ENCODE measurements at places on chromosomes 11 and 22. TPM values are rescaled to one million over a fixed set of nuclear protein-coding genes. Genes with fewer than 3 reads are reported as not detected.
A peak's percentile ranks its signal among the peaks of the same experiment; 100 is the strongest.

ACRV1 gene
- total RNA-seq: not detected

CEP126 gene
- 2.4 TPM for total RNA-seq

ROM1 gene
- 0.94 TPM for total RNA-seq

POU2F3 gene
- 0.61 TPM for total RNA-seq

CCDC87 gene
- 0.71 TPM for total RNA-seq

KRTAP5-11 gene
- total RNA-seq: not detected

OLFML1 gene
- 0.18 TPM for total RNA-seq

GRCh38 chr22:45743687-45744086 is 72.1 kb downstream of the ATXN10 start:
- H3K27ac ChIP-seq: peak overlapping the region; percentile 73
- no peaks in the 10 kb centered on the region for H3K27me3 ChIP-seq
- peaks cover 17% of the 10 kb centered on the region for H3K4me1 ChIP-seq
- no peak for DNase-seq

DNA sequence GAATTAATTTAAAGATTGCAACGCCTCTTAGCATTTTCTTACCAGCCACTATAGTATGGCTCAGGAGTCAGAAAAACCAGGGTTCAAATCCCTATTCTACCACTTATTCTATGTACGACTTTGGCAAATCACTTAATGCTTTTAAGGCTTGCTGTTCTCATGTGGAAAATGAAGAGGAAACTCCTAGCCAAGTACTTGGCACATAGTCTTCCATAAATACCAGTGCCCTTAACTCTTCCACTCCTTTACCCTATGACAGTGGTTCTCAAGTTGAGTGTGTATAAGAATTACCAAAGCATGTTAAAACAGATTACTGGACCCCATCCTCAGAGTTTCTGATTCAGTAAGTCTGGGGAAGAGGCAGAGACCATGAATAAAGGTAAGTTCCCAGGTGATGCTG is 107.6 kb downstream of the RBFOX2 start:
- no peaks in the 10 kb centered on the region for H3K36me3 ChIP-seq
- peaks cover 33% of the 10 kb centered on the region for H3K4me1 ChIP-seq
- H3K27ac ChIP-seq: no peak overlapping the region
- no peak for DNase-seq
- no peaks in the 10 kb centered on the region for H3K27me3 ChIP-seq

DNA sequence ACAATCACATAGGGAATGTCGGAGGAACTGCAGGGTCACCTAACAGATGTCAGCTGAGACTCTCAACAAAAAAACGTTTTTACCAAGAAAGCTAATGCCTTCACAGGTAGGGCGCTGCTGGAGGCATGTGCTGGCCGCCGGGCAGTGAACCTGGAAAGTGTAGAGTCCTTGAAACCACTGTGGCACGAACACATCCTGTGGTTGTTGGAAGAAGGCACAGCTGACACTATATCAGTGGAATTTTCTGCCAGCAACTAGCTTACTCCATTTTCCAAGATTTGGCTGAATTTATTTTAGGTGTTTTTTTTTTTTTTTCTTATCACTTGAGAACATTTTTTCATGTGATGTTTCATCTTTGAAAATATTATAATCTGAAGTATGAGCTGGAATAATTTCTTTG is 14.2 kb downstream of the TRMU start:
- no peaks in the 10 kb centered on the region for H3K4me1 ChIP-seq
- H3K27me3 ChIP-seq: no peaks in the 10 kb centered on the region
- H3K27ac ChIP-seq: no peak overlapping the region
- DNase-seq: no peak
- H3K4me3 ChIP-seq: no peak overlapping the region

GRCh38 chr11:122646549-122647340 is 8.8 kb upstream of the UBASH3B start:
- H3K4me1 ChIP-seq: peaks cover 2% of the 10 kb centered on the region
- no peak overlapping the region for H3K27ac ChIP-seq
- no peaks in the 10 kb centered on the region for H3K36me3 ChIP-seq
- DNase-seq: no peak
- H3K27me3 ChIP-seq: no peaks in the 10 kb centered on the region

- no peaks in the 10 kb centered on the region for H3K4me1 ChIP-seq
- no peak overlapping the region for H3K4me3 ChIP-seq
- no peaks in the 10 kb centered on the region for H3K27me3 ChIP-seq
- DNase-seq: no peak
- H3K36me3 ChIP-seq: peaks cover 2% of the 10 kb centered on the region
- no peak overlapping the region for H3K27ac ChIP-seq
These were observed 16.0 kb downstream of the TRIM3 start for GRCh38 chr11:6457581-6458320.

DNA sequence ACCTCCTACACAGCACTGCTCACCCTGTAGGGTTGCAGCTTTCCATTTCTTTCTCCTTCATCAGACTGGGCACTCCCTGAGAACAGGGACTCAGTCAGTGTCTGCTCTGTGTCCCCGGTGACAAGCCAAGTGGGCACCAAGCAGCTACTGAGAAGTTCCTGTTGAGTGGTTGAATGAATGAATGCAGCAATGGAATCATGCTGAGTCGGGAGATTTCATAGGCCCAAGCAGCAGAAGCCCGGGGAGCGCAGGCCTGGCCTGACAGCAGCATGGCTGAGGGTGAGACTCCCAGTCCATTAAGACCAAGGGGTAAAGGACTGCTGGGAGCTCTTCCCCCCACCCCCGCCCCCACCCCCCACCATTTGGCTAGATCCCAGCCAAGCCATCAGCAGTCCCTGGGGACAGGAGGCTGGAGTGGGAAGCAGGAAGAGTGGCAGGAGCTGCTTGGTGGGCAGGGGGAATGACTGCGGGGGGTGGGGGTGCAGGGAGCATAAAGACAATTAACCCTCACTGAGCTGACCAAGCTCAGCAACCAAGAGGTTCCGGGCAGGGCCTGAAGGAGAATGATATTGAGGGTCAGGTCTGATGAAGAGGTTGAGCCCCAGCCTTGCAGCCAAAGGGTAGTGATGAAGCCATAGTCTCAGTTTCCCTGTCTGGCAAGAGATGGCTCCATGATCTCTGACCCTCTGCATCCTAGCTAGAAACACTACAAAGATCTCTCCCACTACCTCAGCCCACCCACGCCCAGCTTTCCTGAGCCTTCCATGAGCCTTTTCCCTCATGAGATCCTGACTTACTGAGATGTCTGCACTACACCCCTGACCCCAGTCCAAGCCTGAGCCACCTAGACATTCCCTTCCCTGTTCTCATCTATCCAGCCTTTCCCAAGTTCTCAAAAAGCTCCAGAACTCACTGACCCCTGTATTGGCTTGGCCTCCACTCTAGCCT is 2.8 kb downstream of the PDE2A start:
- DNase-seq: no peak
- no peak overlapping the region for H3K27ac ChIP-seq
- H3K36me3 ChIP-seq: peaks cover 8% of the 10 kb centered on the region
- peaks cover 62% of the 10 kb centered on the region for H3K27me3 ChIP-seq

DNA sequence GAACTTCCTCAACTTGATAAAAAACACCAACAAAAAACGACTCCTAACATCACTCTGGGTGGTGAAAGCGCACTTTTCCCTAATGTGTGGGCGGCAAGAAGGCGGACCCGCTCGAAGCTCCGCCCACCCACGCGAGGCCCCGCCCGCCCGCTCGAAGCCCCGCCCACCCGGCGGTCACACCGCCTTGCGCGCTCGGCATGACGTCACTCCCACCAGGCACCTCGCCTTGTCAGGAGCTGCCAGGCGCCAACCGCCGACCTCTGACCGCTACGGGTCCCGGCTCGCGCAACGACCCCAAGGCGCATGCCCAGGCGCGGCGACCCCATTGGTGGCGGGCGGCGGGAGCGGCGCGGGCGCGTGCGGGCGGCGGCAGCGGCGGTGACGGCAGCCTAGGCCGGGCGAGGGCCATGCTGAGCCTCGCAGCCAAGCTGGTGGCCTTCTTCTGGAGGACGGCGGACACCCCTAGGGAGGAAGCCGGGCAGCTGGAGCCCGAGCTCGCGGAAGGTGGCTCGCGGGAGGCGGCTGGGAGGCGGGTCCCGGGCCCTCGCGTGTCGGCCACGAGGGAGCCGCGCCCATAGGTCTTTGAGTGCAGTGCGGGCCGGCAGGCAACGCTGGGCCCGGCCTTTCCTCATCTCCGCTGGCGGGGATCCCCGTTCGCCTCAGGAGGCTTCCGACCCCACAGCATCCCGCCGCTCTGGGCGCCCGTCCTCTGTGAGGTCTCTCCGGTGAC is at the start of gene MOV10L1:
Gene MOV10L1, plus strand, starts transcription at position 325 of the 730 bp plus-strand sequence. Its CDS starts 83 bp downstream, at position 408.
- no peaks in the 10 kb centered on the region for H3K4me1 ChIP-seq
- DNase-seq: peak; percentile 41
- H3K27ac ChIP-seq: no peak within 1 kb of the TSS
- H3K27me3 ChIP-seq: peaks cover 7% of the 10 kb centered on the region
- H3K4me3 ChIP-seq: no peak within 1 kb of the TSS

DNA sequence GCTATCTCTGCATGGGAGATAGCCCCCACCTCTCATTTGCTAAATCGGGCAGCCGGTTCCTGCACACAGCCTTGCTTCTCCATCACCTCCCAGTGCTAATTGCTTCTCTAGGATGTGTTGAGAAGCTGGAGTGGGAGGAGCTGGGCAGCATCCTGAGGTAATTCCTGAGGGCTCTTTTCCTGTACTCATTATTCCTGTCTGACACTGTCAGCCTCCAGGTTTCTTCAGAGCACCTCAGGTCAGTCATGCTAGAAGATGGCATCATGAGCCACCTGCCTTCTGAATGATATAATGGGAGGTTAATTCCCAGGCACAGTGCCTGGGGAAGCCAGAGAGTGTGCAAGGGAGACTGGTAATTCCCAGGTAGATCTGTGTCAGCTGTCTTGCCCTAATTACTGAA is 133.0 kb downstream of the RAB38 start:
- peak overlapping the region; percentile 31 for H3K27ac ChIP-seq
- DNase-seq: no peak
- H3K27me3 ChIP-seq: no peaks in the 10 kb centered on the region
- H3K4me1 ChIP-seq: peaks cover 54% of the 10 kb centered on the region
- no peak overlapping the region for H3K4me3 ChIP-seq

DNA sequence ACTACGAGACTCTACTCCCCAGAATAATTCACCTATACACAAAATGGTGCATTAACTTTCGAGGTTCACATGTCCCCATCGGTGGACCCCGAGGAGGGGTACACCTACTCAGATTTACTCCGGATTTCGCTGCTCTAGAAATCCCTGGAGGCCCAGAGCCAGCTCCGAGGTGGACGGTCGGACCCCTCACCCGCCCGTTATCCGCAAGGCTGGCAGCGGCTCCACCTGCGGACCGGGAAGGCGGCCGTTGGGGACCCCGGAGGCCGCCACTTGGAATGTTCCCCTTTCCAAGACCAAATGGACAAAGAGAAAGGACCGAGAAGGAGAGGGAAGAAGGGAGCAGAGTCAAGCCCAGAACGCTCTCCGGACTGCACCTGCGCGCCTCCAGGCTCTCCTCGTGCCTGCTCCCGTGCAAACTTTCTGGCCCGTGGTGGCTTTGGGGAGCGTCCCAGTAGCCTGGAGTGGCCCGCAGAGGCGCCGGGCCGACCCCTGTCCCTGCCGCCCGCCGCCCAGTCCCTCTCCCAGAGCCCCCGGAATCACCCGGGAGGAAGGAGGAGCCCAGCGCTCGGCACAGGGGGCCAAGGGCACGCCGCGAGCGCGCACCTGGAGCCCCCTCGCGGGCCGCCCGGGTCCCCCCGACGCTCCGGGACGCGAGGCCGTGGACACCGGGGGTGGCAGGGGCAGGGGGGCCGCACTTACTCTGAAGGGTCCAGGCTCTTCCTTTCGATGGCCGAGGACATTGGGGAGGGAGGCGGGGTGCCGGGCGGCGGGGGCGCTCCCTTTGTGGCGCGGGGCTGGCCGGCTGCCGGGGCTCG is 23.0 kb downstream of the LMO2 start:
- no peaks in the 10 kb centered on the region for H3K36me3 ChIP-seq
- DNase-seq: peak; percentile 42
- H3K27ac ChIP-seq: no peak overlapping the region
- H3K4me1 ChIP-seq: peaks cover 24% of the 10 kb centered on the region
- H3K4me3 ChIP-seq: peak overlapping the region; percentile 72
- peaks cover 78% of the 10 kb centered on the region for H3K27me3 ChIP-seq

All from WTC11 (cell line).